ENCODE measurements at places on chromosomes 5 and 9.

GRCh38 chr5:107651325-107651724 is 19.4 kb downstream of the EFNA5 start:
- no peak for DNase-seq

GRCh38 chr9:727767-728166 is 113.7 kb upstream of the DMRT1 start:
- DNase-seq, result no peak

- DNase-seq, result peak; percentile 55
Observed at GRCh38 chr5:90473396-90474234, 956 bp downstream of the MBLAC2 start.

DNA sequence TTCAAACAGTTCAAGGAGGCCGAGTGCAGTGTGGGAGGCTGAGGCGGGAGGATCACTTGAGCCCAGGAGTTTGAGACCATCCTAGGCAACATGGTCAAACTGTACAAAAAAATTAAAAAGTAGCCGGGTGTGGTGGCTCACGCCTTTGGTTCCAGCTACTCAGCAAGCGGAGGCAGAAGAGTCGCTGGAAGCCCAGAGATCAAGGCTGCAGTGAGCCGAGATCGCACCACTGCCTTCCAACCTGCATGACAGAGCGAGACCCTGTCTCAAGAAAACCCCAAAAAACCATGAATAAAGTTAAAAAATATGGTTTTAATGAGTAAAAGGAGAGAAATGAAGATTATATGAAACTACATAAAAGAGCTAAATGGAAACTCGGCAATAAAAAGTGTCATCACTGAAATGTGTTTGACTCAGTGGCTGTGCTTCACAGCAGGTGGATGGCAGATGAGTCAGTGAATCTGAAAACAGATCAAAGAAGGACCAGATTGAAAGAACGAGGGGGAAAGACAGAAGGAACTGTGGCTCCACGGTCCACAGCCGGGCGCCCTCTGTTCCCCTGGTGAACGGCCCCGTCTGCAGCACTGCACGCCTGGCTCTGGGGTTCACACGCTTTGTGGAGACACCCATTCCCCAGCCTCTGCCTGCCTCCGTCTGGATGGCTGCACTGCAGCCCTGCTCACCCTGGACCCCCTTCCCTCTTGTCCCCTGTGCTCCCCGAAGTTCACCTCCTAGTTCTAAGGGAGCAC is 25.1 kb downstream of the EXD3 start:
- no peak for DNase-seq

DNA sequence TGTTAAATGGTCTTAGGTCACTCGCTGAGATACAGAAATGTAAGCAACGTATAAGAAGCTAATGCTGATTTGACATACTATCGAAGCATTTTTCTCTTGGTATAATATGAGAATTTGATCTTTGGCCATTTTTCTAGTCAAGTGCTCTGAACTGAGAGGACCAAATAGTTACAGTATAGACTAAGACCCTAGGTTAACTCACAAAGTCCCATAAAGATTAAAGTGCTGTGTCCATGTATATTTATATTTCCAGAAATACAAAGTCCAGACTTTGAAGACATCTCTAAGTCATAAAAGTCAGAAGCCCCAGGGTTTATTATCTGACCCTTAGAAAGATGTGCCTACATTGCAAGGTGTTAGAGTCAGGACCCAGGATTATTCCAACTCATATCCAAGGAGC is 752.4 kb upstream of the COX7C start:
- DNase-seq, result no peak

DNA sequence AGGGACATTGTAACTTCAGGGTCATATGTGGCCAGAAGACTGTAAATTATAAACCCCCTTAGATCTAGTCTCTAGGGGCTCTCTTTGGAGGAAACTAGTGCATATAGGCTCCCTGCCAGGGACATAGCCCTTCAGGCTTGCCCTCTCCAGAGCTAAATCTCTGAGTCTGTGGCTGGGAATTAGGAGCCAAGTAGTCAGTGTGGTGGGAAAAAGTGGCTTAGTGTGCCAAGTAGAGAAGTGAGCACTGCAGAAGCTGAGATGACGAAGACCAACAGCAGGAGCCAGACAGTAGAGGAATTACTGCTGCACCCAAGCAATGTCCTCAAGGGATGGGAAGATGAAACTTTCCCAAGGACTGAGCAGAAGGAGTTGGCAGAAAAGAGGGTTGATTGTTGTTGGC is 71.2 kb downstream of the CWC27 start:
- DNase-seq, result no peak

DNA sequence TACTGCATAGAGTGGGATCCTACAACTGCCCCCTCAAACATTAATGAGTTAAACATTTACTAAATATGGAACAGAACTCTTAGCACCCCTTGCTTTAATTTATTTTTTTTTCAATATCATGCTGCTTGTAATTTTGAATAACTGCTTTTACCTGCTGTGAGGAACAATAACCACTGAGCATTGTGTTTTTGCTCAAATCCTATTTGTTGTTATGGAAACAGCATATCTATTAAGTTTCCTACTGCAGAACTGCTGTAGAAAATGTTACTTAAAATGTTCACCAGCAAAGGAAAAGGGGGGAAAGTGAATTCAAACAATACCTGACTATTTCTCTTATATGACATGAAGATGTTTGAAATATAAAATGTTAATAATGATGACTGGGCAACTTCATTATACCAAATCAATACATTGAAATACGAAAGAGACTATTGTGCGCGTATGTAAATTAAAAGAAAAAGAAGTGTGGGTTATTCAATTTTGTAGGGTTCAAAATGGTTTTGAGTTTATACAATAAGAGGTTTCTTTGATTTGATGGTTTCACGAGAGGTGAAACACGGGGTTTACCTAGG is 1043.8 kb upstream of the NUDT12 start:
- no peak for DNase-seq

GRCh38 chr5:1511651-1512540 is 11.9 kb downstream of the LPCAT1 start:
- DNase-seq, result peak; percentile 6

GRCh38 chr5:177472460-177473442 is 683 bp downstream of the DBN1 start:
- peak; percentile 84 for DNase-seq
